ENCODE measurements at places on chromosomes 7 and 10.

DNA sequence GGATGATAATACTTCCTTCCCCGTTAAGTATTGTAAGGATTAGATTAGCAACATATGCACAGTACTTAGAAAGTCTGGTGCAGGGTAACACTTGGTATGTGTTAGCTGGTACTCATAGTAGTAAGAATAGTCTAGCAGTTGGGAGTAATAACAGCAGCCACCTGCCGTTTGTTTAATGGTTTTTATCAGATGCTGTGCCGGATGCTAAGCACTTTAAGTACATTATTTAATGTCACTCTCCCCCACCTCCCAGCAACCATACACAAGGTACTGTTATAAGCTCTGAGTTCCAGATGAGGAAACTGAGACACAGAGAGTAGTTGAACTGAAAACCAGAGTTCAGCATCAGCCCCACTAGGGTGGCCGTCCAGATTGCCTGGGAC lies 60.1 kb downstream of the ZMIZ1 start:
- no peak for DNase-seq

DNA sequence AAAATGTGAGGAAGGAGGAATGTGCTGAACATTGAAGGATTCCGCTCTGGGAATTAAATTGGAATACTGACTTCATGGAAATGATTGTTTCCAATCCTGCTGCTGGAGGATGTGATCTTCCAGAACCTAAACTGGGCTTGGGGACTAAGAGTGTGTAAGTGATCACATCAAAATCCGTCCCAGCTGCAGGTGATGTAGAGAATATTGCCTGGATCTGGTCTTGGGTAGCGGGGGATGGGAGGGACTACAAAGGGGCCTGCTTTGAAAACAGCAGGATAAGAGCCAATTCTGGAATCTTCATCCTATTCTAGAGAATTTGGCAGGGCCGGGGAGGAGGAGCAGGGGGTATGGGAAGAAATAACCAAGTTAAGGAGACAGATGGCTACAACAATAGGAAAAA lies 552.2 kb upstream of the FZD8 start:
- no peak for DNase-seq

DNA sequence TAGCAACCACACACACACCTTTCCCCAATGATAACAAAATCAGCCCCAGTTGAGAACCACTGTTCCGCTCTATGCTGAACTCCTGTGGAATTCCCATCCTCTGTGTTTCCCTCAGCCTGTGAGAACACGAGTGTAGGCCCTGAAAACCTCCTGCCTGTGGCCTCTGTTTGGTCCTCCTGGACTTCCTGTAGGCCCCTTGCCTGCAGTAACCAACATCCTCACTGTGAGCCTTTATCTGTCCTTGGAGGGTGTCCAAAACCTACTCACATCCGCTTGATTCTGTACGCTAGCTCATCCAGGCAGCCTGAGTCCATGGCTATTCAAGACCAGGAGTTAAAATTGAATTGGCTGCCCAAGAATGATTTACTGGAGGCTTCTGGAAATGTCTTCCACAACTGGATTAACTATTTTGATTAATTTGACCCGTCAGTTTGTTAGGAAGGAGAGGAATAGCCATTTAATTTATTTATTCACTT lies 149.8 kb downstream of the AKR1D1 start:
- DNase-seq = no peak

GRCh38 chr7:135759532-135759931 lies 10.9 kb upstream of the FAM180A start:
- no peak for DNase-seq

DNA sequence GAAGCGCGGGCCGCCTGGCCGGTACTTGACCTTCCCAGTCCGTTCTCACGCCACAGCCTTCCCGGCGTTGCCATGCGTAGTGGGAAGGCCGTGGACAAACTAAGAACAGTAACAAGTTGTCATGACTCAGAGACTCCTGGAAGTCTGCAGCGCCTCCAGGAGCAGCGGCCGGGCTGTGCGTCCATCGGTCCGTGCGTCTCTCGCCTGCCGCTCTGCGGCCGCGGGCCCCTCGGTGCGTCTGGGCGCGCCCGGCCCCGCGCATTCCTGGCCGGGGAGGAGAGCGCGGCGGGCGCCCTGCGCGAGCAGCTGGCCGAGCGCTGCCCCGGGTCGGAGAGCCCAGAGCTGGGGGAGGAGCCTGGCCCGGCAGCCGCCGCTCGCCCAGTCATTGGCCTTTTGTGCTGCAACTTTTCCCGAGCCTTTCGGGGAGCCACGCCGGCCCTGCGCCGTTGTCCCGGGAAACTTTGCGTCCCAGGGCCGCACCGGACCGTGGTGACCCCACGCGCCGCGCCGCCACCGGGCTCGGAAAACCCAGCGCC lies 123.7 kb downstream of the TACC2 start:
- peak; percentile 69 for DNase-seq

DNA sequence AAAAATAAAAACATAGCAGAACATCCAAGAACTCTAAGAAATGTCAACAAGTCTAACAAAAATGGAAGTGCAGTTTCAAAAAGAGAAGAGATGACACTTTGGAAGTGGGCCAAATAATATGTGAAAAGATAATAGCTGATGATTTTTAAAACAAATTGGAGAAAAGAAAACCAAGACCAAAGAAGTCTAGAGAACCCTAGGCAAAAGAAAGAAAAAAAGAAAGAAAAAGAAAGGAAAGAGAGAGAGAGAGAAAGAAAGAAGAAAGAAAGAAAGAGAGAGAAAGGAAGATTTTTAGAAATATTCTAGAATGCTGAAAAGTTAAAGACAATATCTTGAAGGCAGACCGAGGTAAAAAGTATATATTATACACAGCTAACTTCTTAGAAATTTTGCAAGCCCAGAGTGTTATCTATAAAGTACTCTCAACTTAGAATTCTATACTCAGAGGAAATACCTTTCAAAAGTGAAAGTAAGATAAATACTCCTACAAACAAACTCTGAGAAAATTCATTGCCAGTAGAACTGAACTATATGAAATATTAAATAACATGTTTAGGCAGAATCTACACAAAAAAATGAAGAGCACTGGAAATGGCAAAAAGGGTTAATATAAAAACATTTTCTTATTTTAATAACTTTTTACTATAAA lies 138.7 kb upstream of the SMIM30 start:
- DNase-seq = no peak

DNA sequence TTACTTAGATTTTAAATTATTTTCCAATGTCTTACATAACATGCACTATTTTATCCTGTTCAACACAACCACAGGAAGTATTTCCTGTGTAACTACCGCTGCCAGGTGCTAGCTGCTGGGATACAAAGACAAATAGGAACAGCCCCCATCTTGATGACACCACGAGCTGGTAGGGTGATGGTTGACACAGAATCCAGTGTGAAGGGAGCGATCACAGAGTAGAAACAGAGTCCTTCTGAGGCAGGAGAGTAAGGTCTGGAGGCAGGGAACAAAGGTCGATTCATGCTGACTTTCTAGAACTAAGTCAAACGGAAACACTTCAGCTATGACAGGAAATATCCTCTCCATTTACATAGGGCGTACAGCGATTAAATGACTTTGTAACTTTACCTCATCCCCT lies 232.3 kb downstream of the ADAM12 start:
- no peak for DNase-seq

- no peak for DNase-seq
These were observed 34.7 kb upstream of the FOXI2 start for GRCh38 chr10:127702271-127702670.

GRCh38 chr7:135998081-135998480 lies 20.9 kb upstream of the MTPN start:
- no peak for DNase-seq

GRCh38 chr7:22633954-22634474 lies 93.0 kb upstream of the IL6 start:
- DNase-seq = no peak

DNA sequence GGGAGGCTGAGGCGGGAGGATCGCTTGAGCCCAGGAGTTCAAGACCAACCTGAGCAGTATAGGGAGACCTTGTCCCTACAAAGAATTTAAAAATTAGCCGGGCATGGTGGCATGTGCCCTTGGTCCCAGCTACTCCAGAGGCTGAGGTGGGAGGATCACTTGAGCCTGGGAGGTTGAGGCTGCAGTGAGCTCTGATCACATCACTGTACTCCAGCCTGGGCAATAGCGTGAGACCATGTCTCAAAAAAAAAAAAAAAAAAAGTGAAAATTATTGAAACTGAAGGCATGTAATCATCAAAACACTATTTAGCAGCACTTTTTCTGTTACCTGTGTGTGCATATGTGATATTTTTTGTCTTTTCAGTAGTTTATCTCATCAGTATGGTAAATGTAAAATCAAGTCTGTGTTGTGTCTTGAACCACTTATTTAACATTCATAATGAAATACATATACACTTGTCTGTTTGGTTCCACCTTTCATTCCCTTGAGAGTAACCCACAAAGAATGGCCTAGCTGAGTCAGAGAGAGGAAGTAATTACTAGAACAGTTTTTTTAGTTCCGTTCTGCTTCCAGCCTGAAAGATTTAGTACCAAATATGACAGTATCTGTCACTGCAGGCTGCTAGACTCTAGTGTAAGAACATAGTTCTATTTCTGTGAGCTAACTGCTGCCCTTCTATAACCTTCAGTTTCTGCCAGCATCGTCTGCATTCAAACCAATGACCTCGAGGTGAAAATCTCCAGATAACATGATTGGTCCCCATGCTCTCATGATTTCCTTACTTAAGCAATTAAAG lies 68.6 kb downstream of the MMRN2 start:
- no peak for DNase-seq

DNA sequence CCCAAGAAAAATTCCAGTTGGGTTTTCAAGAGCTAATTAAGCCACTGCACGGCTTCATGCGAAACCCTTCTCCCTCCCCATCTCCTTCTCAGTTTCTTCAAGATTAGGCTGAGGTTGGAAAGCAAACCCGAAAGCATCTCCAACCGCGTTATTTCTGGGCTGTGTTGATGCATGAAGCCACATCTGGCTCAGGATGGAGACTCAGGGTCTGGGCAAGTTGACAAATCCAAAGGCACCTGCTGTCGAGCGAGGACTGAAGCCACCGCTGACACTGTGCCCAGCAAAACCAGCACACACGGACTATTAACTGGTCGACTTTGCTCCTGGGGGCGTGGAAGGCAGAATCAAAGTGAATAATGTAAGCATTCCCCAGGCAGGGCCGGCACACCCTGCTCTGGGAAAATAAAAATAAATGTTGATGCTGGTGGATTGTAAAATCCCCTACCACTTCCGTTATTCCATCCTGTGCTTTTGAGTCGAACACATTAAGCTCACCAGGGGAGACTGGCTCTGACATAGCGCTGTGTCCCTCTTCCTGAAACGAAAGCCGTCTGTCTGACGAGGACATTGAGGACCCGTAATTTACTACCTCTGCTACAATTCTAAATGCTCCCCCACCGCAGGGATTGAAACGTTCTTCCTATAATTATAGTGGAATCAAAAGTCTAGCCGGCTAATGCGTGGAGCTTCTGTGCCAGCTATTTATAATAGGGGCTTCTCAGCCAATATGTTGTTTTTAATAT lies 269.8 kb downstream of the ADARB2 start:
- DNase-seq = no peak

DNA sequence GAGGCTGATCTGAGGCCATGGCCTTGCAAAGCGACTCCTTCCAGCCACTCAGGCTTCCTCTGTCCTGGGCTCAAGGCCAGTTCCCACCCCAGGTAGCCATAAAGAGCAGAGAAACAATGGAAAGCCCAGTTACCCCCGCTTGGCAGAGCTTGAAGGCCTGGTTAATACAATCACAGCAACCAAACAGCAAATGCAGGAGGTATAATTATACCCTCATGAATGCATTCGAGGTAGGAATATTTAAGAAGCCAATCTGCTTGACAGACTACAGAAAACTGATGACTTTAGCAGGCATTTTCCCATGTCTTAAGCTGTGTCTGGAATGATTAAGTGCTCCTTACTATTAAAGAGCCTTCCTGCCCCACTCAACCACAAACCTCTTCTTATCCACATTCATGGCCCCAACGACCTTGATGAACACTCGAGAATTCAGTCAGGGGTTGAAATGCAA lies 114.1 kb upstream of the MACROH2A2 start:
- DNase-seq = no peak

DNA sequence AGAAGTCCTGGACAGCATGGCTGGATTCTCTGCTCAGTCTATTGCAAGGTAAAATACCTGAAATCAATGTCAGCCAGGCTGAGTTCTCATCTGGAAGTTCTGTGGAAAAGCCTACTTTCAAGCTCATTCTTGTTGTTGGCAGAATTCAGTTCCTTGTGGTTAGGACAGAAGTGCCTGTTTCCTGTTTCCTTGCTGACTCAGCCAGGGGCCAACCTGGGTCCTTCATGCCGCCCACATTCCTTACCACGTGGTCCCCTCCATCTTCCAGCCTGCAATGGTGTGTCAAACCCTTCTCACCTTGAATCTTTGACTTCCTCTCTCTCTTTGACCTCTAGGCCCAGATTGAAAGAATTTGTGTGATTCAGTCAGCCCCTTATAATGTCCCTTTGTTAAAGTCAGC lies 197.1 kb upstream of the STK17A start:
- DNase-seq = no peak

- peak; percentile 16 for DNase-seq
These were observed 34.1 kb upstream of the NOBOX start for GRCh38 chr7:144437370-144438191.

- DNase-seq = no peak
These were observed 924 bp downstream of the BMPR1A start for GRCh38 chr10:86757113-86757972.

- no peak for DNase-seq
These were observed 37.2 kb upstream of the CDH23 start for GRCh38 chr10:71359364-71360046.

GRCh38 chr10:131979336-131979735 lies 2.4 kb downstream of the BNIP3 start:
- no peak for DNase-seq

- DNase-seq = no peak
These were observed 14.4 kb upstream of the YWHAG start for GRCh38 chr7:76372984-76373833.

- no peak for DNase-seq
These were observed 980 bp downstream of the ADAM8 start for GRCh38 chr10:133275684-133276092.

- DNase-seq = no peak
These were observed 73.2 kb downstream of the SFMBT2 start for GRCh38 chr10:7337431-7338171.

DNA sequence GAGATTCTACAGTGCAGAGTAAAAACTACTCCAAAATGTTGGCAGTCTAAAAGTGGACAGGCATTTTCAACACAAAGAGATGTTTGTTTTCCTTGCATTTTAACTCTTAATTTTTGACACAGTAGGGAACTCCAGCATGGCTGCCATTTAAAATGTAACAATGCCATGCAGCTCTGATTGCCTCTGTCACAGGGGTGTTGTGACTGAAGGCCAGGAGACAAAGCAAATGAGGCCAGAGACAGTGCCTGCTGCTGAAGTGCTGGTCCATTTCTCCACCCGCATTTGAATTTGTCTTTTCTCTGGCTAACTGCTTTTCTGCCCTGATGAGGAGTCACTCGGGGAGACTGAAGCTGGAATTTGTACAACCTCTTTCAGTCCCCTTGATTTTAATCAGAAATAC lies 710.6 kb upstream of the GALNT17 start:
- DNase-seq = no peak

DNA sequence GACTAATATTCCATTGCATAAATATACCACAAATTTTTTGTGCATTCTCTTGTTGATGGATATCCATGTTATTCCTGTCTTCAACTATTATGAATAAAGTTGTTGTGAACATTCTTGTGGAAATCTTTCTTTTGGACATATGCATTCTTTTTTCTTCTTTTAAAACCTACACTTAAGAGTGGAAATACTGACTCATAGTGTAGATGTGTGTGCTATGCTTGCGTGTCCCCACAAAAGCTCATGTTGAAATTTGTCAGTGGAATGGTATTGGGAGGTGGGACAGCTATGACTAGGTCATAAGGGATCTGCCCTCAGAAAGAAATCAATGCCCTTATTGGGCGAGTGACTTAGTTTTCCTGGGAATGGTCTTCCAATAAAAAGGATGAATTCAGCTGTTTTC lies 203.6 kb upstream of the PRSS58 start:
- no peak for DNase-seq

GRCh38 chr7:73941836-73942551 lies 81.0 kb downstream of the TMEM270 start:
- no peak for DNase-seq

Measured in HuH-7.5 (cell line).